ENCODE measurements at places on chromosomes 6 and 20.

DNA sequence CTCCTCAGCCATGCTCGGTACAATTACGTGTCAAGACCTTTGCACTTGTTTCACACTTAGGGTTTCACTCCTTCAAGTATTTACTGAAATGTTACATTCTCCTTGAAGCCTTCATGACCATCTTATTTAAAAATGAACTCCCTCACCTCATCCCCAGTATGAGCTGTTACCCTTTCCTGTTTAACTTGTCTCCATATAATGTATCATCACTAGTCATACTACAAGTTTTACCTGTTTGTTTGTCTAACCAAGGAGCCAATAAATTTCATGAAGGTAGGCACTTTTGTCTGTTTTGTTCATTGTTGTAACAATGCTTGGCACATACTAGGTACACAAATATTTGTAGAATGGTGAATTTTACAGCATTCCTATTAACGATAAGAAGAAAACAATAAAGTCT is 46.1 kb upstream of the MTRF1L start:
- DNase-seq, result no peak

GRCh38 chr6:157077251-157077650 is 246.1 kb downstream of the TMEM242 start:
- DNase-seq, result no peak

DNA sequence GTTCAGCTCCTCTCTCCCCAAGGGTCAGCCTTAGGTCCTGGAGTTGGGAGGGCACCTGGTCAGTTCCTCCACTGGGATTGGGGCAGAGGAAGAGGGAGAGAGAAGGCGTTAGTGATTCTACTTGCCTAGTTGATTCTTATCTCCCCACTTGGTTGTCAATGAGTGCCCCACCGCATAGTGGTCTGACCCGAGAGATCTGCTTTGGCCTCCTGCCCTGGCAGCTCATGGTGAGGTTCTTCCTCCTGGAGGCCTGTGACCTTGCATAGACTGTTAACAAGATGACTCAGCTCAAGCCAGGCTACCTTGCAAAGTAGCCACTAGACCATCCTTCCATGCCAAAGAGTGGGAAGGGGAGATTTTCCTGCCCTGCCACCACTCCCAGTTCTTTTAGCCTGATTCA is 160.6 kb downstream of the TMEM200A start:
- no peak for DNase-seq

GRCh38 chr6:138517635-138518034 is 18.3 kb upstream of the NHSL1 start:
- peak; percentile 16 for DNase-seq

GRCh38 chr20:57432862-57433491 is 41.8 kb downstream of the RBM38 start:
- DNase-seq, result peak; percentile 35

GRCh38 chr20:3738111-3739053 is 5.9 kb downstream of the HSPA12B start:
- no peak for DNase-seq

- no peak for DNase-seq
Observed at GRCh38 chr6:42846505-42846904, 32.9 kb upstream of the RPL7L1 start.

DNA sequence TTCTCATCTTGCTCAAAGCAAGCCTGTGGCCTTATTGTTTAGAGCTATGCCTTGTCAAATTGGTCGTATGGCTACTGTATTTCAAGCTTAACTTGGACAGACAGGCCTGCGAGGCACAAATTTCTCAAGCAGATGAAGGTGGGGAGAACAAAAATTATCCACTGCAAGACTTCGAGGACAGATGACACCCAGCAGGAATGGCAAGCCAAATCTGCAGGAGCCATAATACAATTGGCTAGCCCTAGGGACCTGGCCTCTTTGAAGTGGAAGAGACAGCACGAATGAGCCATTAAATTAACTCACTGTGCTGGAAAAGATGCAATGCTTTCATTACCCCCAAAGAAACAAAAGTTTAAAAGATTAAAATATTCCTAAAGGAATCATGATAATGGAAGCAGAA is 5.0 kb upstream of the BLOC1S5 start:
- no peak for DNase-seq

DNA sequence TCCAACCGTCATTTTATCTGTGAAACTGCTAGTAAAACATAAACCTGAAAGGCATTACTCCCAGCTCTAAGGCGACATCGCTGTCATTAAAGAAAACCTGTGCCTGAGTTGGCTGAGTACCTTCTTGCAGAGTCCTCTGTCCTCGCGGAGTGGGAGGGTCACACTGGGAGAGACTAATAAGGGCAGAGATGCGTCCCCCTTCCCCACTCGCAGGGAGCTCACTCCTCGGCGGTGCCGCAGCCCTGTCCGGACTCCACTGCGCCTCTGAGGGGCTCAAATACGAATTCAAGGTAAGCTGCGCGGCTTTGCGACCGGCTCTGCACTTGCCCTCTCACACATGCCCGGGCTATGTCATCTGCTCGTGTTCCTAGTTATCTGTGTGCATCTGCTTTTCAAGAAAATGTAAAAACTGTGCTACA is at the start of gene COL19A1:
TSS of gene COL19A1 (plus strand) at position 206 of the 419 bp plus-strand sequence. CDS start 13,012 bp downstream, outside the sequence.
- no peak for DNase-seq

DNA sequence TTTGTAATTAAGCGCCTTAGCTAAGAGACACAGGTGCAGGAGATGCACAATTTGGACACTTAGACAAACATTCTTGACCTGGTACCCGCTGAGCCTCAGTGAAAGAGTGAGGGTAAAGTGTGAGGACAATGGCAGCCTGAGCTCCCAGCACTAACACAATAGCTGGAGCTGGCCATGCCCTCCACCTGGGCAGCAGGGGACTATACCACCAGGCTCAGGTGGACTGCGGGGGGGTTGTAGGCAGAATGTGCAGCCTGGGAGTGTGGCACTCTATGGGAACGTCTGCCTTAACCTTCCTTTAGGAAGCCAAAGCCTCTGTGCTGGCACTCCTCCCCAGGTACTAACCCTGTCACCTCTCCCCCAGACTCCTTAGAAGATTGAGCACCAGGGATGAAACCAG is 23.6 kb downstream of the PRKN start:
- no peak for DNase-seq

- DNase-seq, result no peak
Observed at GRCh38 chr6:170099387-170099786, 191.5 kb downstream of the DLL1 start.

DNA sequence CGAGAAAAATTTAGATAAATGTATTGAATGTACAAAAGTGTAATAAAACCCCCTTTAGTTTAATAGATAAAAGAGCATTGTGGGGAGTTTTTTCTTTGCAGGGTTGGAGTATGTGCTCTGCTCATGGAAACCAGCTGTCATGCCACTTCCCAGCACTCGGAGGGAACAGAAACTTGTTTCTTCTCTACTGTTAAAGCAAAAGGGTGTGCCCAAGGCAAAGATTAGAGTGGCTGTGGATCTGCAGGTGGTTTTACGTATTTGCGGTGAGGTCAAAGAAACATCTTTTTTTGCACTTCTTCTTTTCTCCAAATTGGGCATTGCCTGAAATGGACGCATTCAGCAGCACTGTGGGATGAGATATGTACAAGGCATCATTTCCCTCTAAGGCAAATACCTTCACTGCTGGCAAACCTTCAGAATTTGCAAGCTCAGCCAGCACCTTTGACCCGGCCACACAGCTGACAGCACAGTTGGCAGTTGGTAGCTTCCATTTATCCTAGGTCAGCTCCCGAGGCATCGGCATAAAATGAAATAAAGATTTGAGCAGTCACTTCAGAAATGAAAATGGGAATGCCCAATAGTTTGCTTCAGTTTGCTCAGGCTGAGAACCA is 178.4 kb upstream of the EYA4 start:
- DNase-seq, result no peak

GRCh38 chr6:159910342-159910741 is 19.6 kb downstream of the MAS1 start:
- no peak for DNase-seq

- no peak for DNase-seq
Observed at GRCh38 chr20:51563486-51564332, 21.2 kb upstream of the NFATC2 start.

DNA sequence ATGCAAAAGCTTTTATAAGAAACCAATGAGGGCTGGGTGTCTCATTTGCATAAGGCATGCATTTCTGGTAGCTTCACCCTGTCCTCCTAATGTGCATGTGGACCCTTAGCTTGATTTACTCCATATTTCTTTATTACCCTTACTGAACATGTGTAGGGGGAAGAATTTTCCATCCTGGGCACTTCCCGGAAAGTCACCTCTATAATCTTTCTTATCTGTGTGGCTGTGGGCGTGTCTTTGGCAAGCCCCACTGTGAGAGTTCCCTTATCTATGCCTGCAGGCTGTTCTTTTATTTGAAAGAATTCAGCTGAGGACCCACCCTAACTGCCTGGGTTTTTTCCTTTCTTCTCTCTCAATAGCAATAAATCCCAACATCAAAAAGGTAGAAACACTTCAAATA is 627.8 kb downstream of the DOK5 start:
- DNase-seq, result no peak

GRCh38 chr6:14192216-14192788 is 74.7 kb downstream of the CD83 start:
- no peak for DNase-seq

- no peak for DNase-seq
Observed at GRCh38 chr6:110786271-110786670, 29.0 kb downstream of the CDK19 start.

DNA sequence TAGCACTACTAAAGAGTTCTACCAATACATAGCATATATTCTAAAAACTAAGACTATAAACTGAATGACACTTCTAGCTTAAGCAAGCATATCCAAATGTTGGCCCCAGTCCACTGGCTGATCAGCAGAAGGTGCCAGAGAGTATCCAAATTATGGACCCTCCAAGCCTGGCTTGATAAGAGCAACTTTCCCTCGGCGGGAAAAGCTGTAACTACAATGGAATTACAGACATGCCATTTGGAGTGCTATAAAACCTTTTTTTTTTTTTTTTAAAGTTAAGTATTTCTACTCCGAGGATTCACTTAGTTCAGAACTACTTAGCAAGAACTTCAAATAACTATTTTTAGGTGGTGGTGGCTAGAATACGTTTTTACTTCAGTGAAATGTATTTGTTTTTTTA is 94.6 kb downstream of the EPB41L2 start:
- no peak for DNase-seq

DNA sequence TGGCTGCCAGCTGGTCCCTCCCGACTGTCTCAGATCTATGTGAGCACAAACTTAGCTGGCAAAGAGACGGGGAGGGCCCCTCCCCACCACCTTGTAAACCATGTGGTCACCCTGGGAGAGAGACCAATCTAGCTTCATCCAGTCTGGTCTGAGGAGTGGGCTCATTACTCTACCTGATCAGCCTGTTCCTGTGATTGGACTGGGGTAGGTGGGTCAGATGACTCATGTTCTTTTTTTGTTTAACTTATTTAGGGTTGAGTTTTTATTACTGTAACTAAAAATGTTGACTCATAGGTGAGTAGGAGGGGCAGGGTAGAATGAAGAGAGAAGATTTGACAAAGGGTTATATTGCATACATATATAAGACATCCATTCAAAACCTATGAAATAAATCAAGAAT is 4.7 kb downstream of the GSTA4 start:
- no peak for DNase-seq

DNA sequence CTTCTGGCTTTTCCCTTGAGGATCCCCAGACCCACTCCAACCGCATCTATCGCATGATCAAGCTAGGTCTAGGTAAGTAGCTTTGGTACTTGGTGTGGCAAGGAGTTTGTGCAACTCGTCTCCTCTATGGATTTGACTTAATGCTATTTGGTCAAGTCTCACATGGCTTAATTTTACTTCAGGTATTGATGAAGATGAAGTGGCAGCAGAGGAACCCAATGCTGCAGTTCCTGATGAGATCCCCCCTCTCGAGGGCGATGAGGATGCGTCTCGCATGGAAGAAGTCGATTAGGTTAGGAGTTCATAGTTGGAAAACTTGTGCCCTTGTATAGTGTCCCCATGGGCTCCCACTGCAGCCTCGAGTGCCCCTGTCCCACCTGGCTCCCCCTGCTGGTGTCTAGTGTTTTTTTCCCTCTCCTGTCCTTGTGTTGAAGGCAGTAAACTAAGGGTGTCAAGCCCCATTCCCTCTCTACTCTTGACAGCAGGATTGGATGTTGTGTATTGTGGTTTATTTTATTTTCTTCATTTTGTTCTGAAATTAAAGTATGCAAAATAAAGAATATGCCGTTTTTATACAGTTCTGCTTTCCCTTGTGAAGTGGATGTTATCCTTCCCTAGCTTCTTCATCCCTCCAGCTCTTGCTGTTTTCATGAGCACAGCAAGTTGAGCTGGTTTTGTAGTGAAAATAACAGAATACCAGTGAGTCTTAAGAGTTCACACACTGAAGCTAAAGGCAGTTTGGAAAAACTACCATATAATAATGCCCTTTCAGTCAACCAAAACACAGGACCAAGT is 3.8 kb downstream of the SLC35B2 start:
- DNase-seq, result no peak

DNA sequence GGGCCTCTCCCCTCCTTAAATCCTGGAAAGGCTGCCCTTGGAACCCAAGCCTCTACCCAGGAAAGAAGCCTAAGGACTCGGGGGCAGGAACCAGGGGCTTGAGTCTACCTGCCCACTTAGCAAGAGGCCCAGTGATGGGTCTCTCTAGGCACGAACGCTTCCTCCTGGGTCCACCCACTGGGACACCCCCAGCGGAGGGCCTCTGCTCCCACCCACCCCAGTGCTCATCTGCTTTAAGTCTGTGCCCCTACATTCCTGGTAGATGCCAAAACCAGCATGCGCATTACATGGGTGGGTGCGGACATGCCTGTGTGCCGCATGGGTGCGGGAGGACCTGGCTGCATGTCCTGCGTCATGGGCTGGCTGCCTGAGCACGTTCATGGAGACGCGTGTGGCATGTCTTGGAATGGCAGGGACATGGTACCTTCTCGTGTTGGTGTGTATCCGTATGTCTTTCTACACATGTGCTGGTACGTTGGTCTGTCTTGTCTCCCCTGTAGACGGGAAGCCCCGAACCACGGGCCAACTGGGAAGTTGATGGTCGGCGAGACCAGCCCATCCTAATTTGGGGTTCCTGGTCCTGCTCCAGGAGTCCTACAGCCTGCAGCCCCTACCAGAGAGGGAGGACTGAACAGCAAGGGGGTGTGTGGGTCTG is 29.3 kb downstream of the SNPH start:
- no peak for DNase-seq

GRCh38 chr6:169650959-169651292 is 50.9 kb downstream of the WDR27 start:
- DNase-seq, result no peak

DNA sequence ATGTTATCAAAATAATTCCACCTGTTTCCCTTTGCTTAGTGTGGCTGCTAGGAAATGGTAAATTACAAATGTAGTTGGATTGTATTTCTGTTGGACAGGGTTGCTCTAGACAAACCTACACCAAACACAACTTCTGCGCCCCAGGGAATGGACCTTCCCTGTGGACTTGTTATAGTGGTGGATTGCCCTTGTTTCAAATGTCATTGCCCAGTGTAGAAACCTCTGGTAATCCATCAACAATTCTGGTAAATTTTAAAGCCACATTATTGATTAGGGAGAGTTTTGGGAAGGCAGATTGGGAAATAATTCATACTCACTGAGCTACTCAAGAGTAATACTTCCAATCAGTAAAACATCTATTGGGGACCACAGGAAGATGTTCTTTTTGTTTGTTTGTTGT is 239.8 kb downstream of the ARID1B start:
- no peak for DNase-seq

All from stimulated activated CD8-positive, alpha-beta memory T cell treated with anti-CD3 and anti-CD28 coated beads, Interleukin-4, amount 100 ng/mL, for 1 hour (primary cell).